ENCODE measurements at places on chromosomes 6 and 20.
A peak's percentile ranks its signal among the peaks of the same experiment; 100 is the strongest.

DNA sequence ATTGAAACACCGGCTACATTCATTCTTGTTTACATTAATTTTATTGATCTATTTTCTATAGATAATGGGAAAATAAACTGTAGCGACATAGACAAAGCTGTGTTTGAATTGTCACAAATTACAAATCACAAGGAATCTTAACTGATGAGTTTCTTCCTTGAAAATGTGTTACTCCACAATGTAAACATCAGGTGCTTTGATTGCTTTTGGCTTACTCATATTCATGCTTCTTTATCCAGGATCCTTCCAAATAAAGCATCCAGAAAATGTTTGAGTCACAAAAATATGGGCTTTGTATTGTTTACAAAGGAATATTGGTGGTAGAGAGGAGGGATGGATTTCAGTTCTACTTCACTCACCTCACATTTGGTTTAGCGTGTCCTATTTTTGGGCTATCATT, 64.0 kb downstream of the BMP2 start:
- no peak for DNase-seq

DNA sequence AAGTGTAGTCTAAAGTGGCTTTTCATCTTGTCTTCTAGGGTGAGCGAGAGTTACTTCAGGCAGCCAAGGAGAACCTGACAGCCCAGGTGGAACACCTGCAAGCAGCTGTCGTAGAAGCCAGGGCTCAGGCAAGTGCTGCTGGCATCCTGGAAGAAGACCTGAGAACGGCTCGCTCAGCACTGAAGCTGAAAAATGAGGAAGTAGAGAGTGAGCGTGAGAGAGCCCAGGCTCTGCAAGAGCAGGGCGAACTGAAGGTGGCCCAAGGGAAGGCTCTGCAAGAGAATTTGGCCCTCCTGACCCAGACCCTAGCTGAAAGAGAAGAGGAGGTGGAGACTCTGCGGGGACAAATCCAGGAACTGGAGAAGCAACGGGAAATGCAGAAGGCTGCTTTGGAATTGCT, 27.1 kb downstream of the C20orf173 start:
- DNase-seq: no peak

GRCh38 chr6:123830120-123830519, 26.5 kb downstream of the NKAIN2 start:
- peak; percentile 33 for DNase-seq

GRCh38 chr6:145977881-145978280, 13.7 kb upstream of the SHPRH start:
- no peak for DNase-seq

GRCh38 chr6:54493138-54493537, 184.9 kb downstream of the TINAG start:
- no peak for DNase-seq

DNA sequence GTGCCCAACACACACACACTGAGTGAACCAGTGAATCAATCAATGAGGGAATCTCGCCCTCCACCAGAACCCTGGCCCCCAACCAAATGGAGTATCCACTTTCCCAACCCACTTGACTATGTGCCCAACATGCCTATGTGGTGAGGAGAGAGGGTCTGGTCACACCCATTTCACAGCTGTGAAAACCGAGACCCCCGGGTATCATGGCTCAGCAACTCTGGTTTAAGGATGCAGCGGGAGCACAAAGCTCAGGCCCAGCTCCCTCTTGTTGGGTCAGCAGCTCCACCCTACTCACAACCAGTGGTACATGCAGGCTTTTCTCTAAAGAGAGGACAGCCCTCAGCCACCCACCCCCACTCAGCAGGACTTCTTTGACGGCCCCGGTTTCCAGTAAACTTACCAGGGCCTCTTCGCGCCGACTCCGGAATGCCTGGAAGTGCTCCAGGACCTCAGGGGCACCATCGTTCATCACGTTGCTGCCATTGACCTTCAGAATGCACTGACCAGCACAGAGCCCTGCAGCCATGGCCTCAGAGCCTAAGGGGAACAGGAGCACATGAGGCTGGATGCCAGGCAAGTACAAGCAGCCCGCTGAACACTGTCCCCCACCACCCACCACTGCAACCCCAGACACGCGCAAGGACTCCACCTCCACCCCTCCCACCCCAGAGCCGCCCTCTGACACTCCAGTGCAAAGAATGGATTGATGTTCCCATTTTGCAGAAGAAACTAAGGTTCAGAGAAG, 174.7 kb downstream of the PREX1 start:
- DNase-seq: no peak

DNA sequence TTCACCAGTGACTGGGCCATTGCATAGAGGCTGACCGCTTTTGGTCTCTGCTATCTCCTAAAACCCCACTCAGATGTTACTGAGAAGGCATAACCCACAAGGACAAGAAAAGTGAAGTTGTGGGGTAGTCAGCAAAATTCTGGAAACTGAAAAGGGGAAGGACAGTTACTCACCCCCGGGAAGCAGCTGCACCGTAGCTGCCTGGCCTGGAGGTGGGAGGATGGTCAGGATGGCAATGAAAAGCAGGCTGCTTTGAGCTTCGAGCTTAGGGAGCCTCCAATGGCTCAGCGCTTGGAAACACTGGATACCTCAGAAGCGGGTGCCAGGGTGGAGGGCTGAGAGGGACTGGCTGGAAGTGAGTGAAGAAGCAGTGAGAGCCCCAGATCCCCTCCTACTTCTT, 56.0 kb downstream of the KCNK5 start:
- DNase-seq: no peak

DNA sequence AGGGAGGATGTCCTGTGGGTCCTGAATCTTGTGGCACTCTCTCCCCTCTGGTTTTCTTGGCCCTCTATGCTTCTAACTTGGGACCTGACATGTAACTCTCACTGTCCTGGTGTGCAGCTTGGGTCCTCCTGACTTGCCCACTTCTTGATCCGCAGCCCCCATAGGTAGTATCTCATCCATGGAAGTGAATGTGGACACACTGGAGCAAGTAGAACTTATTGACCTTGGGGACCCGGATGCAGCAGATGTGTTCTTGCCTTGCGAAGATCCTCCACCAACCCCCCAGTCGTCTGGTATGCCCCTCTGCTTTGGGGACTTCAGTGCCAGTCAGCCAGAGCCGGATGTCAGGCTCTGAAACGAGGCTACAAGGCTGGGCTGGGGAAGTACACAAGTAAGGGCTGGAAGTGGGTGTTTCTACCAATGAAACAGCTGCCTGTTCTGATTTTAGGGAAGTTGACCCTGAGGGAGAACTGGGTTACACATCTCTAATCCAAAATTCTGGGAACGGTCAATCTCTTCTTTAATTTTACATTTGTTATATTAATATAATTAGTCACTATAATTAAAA, 641 bp downstream of the DBNDD2 start:
- no peak for DNase-seq

DNA sequence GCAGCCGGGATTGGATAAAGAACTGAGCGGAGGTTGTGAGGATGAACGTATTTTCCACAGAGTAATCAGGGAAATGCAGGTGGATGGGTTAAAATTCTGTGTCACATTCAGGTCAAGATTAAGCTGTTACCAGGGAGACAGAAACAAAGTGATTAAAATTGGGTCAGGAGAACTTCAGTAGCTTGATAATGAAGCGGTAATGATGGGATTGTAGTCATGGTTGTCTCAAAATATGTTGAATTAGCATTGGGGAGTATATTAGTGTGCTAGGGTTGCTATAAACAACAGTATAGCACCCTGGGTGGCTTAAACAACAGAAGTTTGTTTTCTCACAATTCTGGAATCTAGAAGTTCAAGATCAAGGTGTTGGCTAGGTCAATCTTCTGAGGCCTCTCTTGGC, 155.5 kb downstream of the GJA1 start:
- DNase-seq: no peak

- DNase-seq: peak; percentile 53
Observed at GRCh38 chr6:134111062-134111677, 58.7 kb upstream of the SLC2A12 start.

DNA sequence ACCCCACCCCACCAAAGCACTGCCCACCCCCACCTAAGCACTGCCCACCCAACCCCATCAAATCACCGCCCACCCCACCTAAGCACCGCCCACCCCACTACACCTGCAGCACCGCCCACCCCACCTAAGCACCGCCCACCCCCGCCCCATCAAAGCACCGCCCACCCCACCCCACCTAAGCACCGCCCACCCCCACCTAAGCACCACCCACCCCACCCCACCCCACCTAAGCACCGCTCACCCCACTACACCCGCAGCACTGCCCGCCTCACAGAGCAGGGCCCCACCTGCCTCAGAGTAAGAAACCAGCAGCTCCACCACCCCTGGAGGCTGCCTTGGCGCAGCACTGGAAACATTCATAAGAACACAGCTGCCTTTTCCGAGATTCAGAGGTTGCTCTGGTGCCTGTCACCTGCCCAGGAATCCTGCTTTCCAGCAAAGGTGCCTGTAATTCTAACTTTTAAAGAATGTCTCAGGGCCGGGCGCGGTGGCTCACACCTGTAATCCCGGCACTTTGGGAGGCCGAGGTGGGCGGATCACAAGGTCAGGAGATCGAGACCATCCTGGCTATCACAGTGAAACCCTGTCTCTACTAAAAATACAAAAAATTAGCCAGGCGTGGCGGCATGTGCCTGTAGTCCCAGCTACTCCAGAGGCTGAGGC, 148.2 kb downstream of the BMP7 start:
- DNase-seq: no peak

- no peak for DNase-seq
Observed at GRCh38 chr6:53623497-53623896, 42.1 kb downstream of the KLHL31 start.

DNA sequence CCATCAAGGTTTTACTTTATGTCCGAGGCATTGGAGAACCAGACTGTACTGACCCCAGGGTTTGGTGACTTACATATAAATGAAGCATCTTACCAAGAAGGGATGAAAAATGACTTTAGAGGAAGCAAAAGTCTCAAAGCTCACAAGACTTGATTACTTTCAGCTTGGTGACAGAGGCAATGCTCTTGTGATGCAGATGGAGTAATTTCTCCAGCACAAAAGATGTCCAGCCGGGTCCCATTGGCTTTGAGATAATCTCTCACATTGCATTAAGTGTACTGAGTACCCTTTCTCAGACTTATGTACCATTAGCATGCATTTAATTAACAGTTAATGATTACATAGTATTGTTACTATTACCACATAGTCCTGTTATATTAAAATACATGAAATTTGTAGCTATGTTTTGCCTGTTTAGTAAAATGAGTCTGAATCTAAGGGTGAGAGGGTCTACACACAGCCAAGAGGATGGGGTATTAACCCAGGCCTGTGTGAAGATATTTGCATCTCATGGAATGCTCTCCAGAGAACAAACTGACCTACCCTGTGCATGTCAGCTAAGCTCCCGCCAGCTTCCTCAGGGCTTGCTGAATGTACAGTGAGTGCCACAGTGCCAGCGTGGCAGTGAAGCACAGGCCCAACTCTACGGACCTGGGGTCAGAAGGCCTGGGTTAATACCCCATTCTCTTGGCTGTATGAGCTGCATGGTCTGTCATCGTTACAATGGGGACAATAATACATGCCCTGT, 5.6 kb downstream of the HTR1E start:
- no peak for DNase-seq

DNA sequence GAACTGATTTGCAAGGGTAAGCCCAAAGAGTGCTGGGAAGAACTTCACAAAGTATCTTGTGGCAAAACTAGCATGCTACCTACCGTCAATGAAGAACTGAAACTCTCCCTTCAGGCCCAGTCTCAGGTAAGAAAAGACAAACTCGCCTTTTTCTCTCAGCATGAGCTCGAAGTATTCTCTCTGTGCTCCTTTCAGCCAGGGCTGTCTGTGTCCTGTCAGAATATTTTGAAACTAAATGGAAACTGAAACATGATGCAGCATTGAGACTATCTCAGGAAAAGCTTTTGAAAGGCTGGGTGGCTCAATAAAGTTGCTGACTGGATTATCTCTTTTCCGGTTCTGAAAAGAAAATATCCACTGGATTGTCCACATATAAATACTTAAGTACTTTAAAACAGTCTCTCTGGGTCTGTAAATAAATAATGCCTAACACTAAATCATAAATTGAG, 696 bp downstream of the CALHM5 start:
- DNase-seq: peak; percentile 29

- DNase-seq: no peak
Observed at GRCh38 chr6:135212935-135213334, 31.8 kb downstream of the MYB start.

GRCh38 chr20:41081276-41081814, 52.7 kb downstream of the TOP1 start:
- no peak for DNase-seq
